Fibroblast of villous mesenchyme (primary cell): ENCODE measurements at places on chromosomes 3 and 15. TPM values are rescaled to one million over a fixed set of nuclear protein-coding genes. Genes with fewer than 3 reads are reported as not detected.

The RTP3 gene
- total RNA-seq: 0.43 TPM in 1 of 2 replicates, not detected in the other

DNA sequence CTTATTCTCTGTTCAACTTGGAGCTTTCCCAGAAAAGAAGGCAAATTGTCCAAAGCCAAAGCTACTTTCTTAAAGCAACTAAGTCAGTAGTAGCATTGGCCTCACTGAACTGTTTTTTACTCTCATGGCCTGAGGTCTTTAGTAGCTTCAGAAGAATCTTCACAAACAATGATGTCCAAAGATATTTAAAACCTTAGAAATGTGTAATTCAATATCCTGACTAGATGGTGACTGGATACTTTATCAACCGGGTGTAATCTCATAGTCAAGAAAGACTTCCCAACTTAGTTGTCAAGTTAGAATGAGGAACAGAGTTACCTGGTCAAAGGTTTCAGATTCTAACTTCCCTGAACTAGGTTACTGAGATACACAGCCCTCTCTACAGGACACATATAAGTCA, 226.3 kb upstream of the ARHGEF26 start:
- no peak for DNase-seq

DNA sequence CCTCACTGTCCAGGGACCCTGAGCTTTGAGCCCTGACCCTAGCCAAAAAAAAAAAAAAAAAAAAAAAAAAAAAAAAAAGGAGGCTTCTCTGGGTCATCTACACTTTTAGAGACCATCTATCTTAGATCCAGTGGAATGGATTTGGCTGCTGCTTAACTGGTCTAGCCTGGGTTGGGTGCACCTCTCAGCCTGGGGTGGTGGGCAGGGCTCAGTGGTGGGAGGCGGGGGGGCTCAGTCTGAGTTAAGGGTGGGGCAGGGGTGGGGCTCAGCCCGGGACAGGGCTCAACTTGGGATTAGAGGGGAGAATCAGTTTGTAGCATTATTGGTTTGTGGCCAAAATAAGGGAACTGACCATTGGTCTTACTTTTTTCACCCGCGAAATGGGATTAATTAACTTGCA, 139.2 kb downstream of the TPRA1 start:
- DNase-seq: no peak

DNA sequence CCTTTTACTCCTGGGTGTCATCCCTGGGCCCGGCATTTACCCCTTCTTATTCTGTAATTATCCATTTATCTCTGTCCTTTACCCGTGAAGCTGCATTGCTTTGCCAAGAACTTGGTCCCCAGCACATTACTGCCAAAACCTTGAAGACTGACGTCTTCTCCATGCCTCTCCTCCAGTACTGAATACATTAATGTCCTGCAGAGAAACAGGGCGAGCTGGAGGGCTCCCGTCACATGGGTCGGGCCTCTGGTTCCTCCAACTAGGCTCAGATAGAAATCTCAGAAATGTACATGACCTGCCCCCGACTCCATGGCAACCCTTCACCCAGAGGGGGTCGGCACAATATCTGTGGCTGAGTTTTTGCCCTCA, 445 bp downstream of the EFCAB12 start:
- DNase-seq: no peak

The EPHA3 gene
- under 0.01 and 0.64 TPM in 2 replicates for total RNA-seq
